Activated CD4-positive, alpha-beta T cell treated with anti-CD3 and anti-CD28 coated beads for 48 hours (primary cell): ENCODE measurements at places on chromosomes 4 and X.

DNA sequence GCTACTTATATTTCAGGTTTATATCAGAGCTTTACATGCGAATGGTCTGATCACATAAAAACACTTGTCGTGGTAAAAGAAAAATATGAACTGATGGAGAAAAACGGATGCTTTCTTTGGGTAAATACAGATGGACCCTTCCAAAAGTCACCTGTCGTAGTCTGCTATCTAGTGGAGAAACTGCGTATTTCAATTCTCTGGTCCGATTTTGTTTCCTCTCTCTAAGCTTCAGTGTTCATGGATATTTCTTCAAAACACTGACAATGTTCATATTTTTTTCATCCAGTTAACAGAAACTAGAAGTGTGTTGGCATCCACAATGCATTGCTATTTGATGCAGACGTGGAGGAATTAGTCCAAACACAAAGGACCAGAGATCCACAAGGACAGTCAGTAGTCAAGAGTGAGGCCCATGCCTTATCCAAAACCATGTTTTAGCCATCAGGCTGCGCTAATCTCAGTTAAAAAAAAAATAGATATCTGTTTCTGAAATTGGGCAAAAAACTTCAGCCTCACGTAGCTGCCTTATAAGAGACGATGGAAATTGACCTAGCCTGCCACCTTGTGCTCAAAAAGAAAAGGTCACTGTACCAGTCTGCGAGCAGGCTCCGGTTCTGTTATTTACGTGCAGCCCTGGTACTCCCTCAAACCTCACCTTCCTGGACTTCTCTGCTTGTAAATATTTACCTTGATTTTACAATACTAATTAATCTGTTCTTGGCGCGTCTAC lies 16.0 kb downstream of the MEPE start:
- peak; percentile 35 for DNase-seq

DNA sequence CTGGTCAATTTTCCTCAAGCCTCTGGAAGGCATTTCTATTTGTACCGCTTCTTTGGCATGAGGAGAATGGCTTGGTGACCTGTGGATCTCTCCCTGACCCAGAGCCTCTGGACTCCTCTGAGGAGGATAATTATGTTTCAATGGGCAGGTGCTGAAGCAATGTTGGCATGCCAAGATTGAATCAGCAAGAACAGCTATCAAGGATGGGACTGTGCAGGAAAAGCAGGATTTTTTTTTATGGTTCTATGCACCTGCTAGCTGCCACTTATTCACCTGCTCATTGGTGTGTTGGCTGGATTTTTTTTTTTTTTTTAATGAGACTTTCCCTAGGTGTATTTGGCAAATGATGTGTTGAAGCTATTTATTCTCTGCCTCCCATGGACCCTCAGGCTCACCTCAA lies 821.2 kb downstream of the RPA4 start:
- no peak for DNase-seq

DNA sequence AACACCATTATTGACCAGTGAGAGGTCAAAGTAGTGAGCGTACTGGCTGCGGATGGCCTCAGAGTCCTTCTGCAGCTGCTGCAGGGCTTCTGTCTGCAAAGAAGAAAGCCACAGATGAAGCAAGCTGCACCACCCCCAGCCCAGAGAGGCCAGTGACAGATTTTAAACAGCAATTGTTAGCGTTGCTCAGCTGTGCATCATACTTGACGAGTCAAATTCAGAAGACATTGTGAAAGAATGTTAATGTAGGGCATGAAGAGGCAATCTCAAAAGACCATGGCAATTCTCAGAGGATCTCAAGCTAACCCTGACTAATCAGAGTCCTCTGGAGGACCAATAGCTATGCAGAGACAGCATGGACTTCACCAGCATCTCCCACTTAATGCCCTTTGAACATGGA lies 16.6 kb downstream of the DKC1 start:
- DNase-seq, result no peak

- DNase-seq, result no peak
Measured at GRCh38 chr4:25531272-25531671, 124.4 kb upstream of the SLC34A2 start.

- DNase-seq, result no peak
Measured at GRCh38 chr4:182126603-182127002, 116.6 kb upstream of the TENM3 start.

GRCh38 chr4:108465886-108466500 lies 154.4 kb upstream of the RPL34 start:
- no peak for DNase-seq

GRCh38 chr4:97411356-97411755 lies 731.9 kb downstream of the STPG2 start:
- no peak for DNase-seq

DNA sequence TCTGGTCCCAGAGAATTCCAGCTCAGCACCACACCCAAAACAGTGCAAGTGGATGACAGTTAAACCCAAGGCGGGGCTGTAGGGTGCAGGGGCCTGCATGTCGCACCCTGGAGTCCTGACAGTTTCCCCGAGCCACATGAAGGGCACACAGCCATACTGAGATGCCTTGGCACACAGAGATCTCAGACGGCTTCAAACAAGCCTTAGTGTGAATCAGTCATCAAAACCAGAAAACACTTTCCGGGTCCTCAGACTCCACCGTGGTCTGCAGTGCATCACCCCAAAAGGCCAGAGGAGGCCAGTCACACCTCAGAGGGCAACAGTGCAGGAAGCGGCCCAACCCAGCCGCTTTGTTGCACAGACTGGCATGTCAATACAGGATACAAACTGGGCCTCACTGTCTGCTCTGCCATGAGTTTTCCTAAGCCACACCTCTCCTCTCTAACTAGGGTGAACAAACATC lies 64.6 kb upstream of the ENPP6 start:
- DNase-seq, result peak; percentile 76

GRCh38 chr4:142567199-142567598 lies 278.9 kb downstream of the INPP4B start:
- peak; percentile 72 for DNase-seq

DNA sequence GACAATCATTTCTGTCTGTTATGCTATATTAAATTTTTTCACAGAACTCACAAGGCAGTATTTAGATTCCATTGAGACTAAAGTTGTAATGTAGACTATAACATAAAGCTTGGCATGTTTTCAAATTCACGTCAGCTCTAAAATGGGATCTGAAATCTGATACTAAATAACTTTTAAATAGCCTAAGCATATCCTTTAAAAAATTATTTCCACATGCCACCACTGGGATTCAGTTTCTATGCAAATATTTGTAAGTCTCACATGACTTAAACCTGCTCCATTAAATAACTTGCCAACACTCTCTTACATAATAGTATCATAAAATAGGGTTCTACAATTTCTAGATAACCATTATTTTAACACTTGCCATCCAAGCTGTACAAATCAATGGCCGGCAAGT lies 32.4 kb downstream of the KLHL8 start:
- DNase-seq, result no peak

- DNase-seq, result no peak
Measured at GRCh38 chr4:16676230-16676770, 222.1 kb downstream of the LDB2 start.

GRCh38 chrX:55312655-55313054 lies 47.9 kb upstream of the PAGE3 start:
- DNase-seq, result no peak

DNA sequence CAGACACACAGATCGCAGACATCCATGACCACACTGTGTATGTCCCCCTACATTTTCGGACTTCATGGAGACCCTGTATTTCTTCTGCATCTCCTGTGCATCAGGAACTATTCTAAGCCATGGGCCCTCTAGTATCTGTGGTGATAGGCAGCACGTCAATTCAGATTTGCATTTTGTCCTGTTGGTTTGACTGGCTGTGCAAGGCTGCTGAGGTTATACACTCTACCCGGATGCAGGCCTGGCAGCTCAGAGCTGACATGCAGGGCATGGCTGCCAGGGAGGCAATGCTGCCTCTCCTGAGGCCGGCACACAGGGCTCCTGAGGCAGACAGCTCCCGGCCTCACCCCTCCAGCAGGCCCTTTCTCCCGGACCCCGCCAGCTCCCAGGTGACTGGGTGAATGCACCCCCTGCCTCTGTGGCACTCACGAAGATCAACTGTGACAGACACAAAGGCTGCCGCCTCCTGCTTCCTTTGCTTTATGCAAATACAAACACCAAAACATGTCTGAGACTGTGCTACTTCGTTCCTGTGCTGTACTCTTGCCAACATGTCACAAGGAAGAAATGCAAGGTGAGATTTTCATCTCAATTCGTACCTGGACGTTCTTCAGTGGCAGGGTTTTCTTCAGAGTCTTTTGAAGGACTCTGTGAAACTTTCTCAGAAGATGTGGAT lies 51.0 kb downstream of the NSG1 start:
- no peak for DNase-seq

GRCh38 chr4:123662827-123663226 lies 266.2 kb downstream of the SPRY1 start:
- no peak for DNase-seq

GRCh38 chr4:35365186-35365585 lies 879.1 kb downstream of the ARAP2 start:
- no peak for DNase-seq
